ENCODE measurements at places on chromosomes 2 and 18.

GRCh38 chr2:134537121-134537520 is 181.7 kb downstream of the TMEM163 start:
- DNase-seq, result no peak
- no peak overlapping the region for H3K4me3 ChIP-seq
- H3K27ac ChIP-seq, result no peak overlapping the region
- no peaks in the 10 kb centered on the region for H3K4me1 ChIP-seq
- H3K27me3 ChIP-seq, result no peaks in the 10 kb centered on the region

GRCh38 chr2:230816735-230817134 is 48.0 kb upstream of the ITM2C start:
- no peak overlapping the region for H3K27ac ChIP-seq
- DNase-seq, result no peak
- H3K4me1 ChIP-seq, result no peaks in the 10 kb centered on the region
- no peaks in the 10 kb centered on the region for H3K27me3 ChIP-seq
- H3K4me3 ChIP-seq, result no peak overlapping the region

GRCh38 chr2:33443274-33443829 is 33.1 kb upstream of the RASGRP3 start:
- H3K27me3 ChIP-seq, result no peaks in the 10 kb centered on the region
- no peak overlapping the region for H3K4me3 ChIP-seq
- H3K27ac ChIP-seq, result no peak overlapping the region
- no peaks in the 10 kb centered on the region for H3K4me1 ChIP-seq
- DNase-seq, result peak; percentile 61

DNA sequence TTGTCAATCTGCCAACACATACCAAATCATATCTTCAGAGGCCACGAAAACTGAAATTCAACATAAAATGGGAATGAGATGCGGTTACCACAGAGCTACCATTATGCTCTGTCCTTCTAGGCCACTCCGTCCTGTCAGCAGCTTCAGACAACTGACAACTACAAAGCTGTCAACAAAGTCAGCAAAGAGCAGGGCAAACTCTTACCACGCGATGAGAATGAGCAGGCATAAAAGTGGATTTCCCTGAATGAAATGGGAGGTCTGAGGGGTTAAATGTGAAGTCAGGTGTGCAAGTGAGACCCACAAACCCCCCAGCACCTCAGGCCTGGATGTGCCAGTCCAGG is 130.1 kb downstream of the LNPK start:
- no peaks in the 10 kb centered on the region for H3K27me3 ChIP-seq
- no peaks in the 10 kb centered on the region for H3K4me1 ChIP-seq
- no peak overlapping the region for H3K4me3 ChIP-seq
- H3K27ac ChIP-seq, result no peak overlapping the region
- H3K36me3 ChIP-seq, result no peaks in the 10 kb centered on the region

DNA sequence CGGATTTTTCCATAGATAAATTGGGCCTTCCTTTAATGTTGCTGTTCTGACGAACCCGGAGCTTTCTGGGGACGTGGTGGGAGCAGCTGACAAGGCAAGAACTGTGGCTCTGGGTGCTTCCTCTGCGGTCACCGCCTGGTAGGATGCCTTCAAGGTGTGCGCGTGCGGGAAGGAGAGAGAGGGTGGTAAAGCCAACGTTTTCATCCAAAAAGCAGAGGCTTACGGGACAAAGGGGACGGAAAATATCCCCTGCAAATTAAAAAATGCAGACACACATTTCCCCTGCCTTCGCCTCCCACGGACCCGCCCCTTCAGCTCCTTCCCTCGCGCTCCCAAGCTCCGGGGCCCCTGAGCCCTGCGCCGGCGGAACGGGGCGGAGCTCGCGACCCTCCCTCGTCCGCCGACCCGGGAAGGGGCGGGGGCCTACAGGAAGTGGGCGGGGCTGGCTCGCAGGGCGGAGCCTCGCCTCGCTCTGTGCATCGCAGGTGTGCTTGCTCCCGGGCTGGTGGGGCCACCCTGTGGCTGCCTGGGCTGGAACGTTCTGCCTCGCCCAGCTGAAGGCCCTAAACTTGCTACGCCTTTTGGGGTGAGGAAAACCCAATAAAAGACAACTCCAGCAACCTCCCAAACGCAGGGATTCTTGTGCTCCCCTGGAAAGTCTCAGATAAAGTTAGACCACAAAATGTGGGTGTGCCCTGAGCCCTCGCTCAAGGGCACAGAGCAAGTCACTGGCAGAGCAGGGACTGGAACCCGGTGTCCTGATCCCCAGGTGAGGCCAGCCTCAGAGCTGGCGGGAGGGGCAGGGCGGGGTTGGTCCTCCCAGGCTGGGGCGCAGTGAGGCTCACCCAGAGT is 25.4 kb upstream of the SLC66A3 start:
- peak; percentile 27 for DNase-seq
- H3K4me3 ChIP-seq, result peak overlapping the region; percentile 56
- no peak overlapping the region for H3K27ac ChIP-seq
- H3K27me3 ChIP-seq, result no peaks in the 10 kb centered on the region
- no peaks in the 10 kb centered on the region for H3K36me3 ChIP-seq

DNA sequence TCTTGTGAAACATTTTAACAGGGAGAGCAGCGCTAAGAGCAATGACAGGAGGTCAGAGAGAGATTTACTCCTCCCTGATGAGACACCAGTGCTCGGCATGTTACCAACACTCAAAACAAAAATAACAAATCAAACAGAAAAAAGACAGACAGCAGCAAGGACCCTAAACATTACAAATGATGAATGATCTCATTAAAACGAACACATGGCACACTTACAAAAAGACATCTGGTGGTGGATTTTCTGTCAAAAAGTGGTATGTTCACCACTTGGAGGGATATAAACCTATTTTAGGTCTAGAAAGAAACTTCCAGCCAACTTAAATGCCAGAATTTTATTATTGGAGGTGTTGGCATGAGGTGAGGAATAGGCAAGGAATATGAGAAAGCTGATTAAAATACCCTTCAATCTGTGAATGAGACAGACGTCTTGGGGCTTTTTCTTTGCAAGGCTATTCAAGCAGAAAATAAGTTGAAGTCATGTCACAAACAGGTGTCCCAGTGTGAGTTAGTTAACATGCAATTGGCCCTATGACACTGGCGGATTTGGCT is 112.8 kb downstream of the PRELID3A start:
- peak; percentile 27 for DNase-seq
- no peaks in the 10 kb centered on the region for H3K36me3 ChIP-seq
- H3K4me3 ChIP-seq, result no peak overlapping the region
- H3K27me3 ChIP-seq, result no peaks in the 10 kb centered on the region
- H3K4me1 ChIP-seq, result peaks cover 4% of the 10 kb centered on the region
- no peak overlapping the region for H3K27ac ChIP-seq

GRCh38 chr2:23019476-23019875 is 365.5 kb upstream of the KLHL29 start:
- H3K27ac ChIP-seq, result no peak overlapping the region
- no peaks in the 10 kb centered on the region for H3K4me1 ChIP-seq
- H3K4me3 ChIP-seq, result no peak overlapping the region
- DNase-seq, result no peak

GRCh38 chr2:71309-72035 is 25.2 kb upstream of the FAM110C start:
- no peak overlapping the region for H3K27ac ChIP-seq
- H3K4me3 ChIP-seq, result no peak overlapping the region
- no peaks in the 10 kb centered on the region for H3K4me1 ChIP-seq
- H3K27me3 ChIP-seq, result no peaks in the 10 kb centered on the region

GRCh38 chr2:84832772-84833461 is 48.0 kb downstream of the TRABD2A start:
- H3K4me1 ChIP-seq, result no peaks in the 10 kb centered on the region
- H3K4me3 ChIP-seq, result no peak overlapping the region
- DNase-seq, result no peak
- no peak overlapping the region for H3K27ac ChIP-seq

GRCh38 chr18:23012249-23012648 is 79.1 kb downstream of the RBBP8 start:
- no peak for DNase-seq
- no peaks in the 10 kb centered on the region for H3K27me3 ChIP-seq
- no peaks in the 10 kb centered on the region for H3K4me1 ChIP-seq
- H3K4me3 ChIP-seq, result no peak overlapping the region
- no peak overlapping the region for H3K27ac ChIP-seq

DNA sequence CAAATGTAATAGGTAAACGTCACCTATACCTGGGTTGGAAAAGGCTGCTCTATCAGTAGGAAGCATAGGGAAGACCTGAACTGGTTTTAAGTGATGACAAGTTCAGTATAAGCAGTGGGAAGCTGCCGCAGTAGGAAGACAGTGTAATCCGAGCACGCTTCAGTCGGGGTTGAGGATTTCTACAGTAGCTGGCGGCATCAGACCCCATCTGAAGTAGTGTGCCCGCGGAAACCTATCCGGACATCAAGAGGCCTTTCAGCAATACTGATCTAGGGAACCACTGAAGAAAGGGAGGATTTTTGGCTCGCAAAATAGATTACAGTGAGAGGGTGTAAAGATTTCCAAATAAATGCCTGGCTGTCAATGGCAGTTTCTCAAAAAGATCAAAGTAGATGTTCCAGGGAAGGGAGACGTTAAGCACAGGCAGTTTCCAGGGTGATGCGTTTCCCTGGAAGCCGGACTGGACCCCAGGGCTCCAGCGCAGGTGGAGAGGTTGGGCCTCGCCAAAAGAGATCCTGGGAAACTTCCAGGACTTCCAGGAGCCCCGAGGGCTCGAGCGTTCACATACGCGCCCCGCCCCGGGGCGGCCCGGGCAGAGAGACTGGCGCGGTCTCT is 5.3 kb downstream of the LOXL3 start:
- no peaks in the 10 kb centered on the region for H3K36me3 ChIP-seq
- H3K4me1 ChIP-seq, result peaks cover 3% of the 10 kb centered on the region
- DNase-seq, result no peak
- H3K4me3 ChIP-seq, result peak overlapping the region; percentile 35
- H3K27ac ChIP-seq, result no peak overlapping the region

DNA sequence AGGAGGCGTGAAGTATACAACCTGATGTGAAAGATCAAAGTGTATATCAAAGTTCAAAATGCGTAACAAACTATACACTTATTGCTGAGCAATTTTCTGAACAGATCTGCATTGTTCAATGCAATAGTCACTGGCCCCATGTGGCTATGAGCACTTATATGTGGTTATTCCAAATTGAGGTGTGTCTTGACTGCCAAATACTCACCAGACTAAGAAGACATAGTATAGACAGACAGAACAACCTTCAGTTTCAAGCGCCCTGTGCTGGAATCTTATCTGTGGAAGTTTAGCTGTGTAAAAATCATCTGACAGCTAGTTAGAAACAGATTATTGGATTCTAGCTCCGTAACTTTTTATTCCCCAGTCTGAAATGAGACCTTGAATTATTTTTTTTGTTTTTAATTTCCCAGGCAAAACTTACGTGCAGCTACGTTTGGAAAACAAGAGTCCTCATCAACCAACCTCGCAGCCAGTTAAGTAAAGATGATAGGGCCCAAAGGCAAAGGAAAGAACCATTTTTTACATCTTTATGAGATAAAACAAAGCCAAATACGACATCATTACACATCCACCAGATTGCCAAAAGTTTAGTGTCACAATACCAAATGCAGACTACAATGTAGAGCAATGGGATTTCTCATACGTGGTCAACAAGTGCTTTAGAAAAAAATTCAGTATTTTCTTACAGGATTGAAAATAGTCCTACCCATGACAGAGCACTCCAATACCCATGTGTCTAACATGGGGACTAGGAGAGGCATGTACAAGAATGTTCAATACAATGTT is 37.2 kb downstream of the MBOAT2 start:
- H3K4me1 ChIP-seq, result no peaks in the 10 kb centered on the region
- peak; percentile 73 for DNase-seq
- H3K27me3 ChIP-seq, result no peaks in the 10 kb centered on the region
- H3K36me3 ChIP-seq, result no peaks in the 10 kb centered on the region

DNA sequence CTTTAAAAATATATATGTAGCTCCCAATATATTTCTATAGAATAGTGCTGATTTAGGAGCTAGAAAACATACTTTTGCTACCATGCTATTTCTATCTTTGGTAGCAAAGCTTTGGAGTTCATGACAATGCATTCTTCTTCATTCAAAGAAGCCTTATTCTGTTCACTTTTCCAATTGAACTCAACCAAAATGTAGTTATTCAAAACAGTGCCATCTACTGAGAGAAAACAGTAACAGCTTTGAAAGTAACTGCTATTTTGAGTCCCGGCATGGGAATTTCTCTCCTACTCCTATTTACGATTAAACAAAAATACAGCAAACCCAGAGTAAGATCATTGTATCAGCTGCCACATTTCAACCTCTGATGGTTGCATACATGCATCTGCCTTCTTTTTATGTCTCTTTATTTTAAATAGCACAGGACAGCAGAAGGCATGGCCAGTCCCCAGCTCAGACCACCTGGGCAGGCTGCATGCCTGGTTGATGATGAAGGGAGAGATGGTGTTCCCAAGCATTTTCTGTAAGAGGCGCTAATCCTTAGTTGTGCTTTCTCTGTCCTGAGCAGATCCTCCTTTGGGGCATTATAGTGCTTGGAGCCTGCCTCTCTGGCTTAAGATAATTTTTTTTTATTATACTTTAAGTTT is 69.7 kb upstream of the SULT1C3 start:
- no peak overlapping the region for H3K27ac ChIP-seq
- DNase-seq, result peak; percentile 24
- H3K4me3 ChIP-seq, result no peak overlapping the region
- H3K27me3 ChIP-seq, result no peaks in the 10 kb centered on the region
- H3K4me1 ChIP-seq, result no peaks in the 10 kb centered on the region
- H3K36me3 ChIP-seq, result no peaks in the 10 kb centered on the region

DNA sequence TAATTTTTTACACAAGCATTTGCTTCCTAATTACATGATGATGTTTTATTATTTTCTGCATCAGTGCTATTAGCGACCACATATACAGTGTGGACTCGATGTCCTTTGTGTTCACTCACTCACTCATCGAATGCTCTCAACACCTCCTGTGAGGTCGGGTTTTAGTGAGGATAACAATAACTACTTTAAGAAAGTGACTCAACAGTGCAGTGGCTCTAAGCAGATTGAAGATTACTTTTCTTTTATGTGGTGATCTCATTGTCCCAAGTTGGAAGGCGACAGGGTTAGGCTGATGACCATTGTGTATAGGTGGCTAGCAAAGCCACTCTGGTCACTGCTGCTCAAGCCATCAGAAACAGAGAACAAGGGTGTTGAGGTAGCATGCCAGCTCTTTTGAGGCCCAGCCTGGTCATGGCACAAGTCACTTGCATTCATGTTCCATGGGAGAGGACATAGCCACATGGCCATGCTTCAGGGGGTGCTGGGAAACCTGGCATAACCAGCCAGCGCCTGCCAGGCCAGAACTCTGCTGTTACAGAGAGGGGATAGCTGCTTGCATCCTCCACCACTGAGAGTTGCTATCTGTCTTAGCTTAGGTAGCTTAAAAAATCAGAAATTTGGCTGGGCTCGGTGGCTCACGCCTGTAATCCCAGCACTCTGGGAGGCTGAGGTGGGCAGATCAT is 60.4 kb downstream of the PDCL3 start:
- H3K4me1 ChIP-seq, result no peaks in the 10 kb centered on the region
- no peak overlapping the region for H3K27ac ChIP-seq
- no peaks in the 10 kb centered on the region for H3K36me3 ChIP-seq
- H3K27me3 ChIP-seq, result peaks cover 17% of the 10 kb centered on the region

- no peak overlapping the region for H3K27ac ChIP-seq
- peaks cover 3% of the 10 kb centered on the region for H3K36me3 ChIP-seq
- H3K4me3 ChIP-seq, result no peak overlapping the region
- DNase-seq, result no peak
- no peaks in the 10 kb centered on the region for H3K4me1 ChIP-seq
- no peaks in the 10 kb centered on the region for H3K27me3 ChIP-seq
These were observed 200.0 kb downstream of the TWIST2 start for GRCh38 chr2:239047861-239048260.

GRCh38 chr2:45192991-45193390 is 183.7 kb upstream of the SIX2 start:
- no peak overlapping the region for H3K4me3 ChIP-seq
- no peak for DNase-seq
- no peak overlapping the region for H3K27ac ChIP-seq
